NAMALWA (cell line): ENCODE measurements at places on chromosomes 6 and 20.

- DNase-seq = no peak
Measured at GRCh38 chr6:168110437-168110836, 31.4 kb upstream of the FRMD1 start.

- no peak for DNase-seq
Measured at GRCh38 chr20:50215101-50215690, 24.6 kb downstream of the CEBPB start.

GRCh38 chr6:135905604-135906300, 54.3 kb downstream of the PDE7B start:
- DNase-seq = no peak

- no peak for DNase-seq
Measured at GRCh38 chr20:50276119-50277063, 85.8 kb downstream of the CEBPB start.

- no peak for DNase-seq
Measured at GRCh38 chr6:110683241-110683640, 132.0 kb downstream of the CDK19 start.

GRCh38 chr6:168686831-168687730, 246.1 kb downstream of the SMOC2 start:
- DNase-seq = no peak

GRCh38 chr6:100023798-100024197, 29.8 kb upstream of the MCHR2 start:
- no peak for DNase-seq

DNA sequence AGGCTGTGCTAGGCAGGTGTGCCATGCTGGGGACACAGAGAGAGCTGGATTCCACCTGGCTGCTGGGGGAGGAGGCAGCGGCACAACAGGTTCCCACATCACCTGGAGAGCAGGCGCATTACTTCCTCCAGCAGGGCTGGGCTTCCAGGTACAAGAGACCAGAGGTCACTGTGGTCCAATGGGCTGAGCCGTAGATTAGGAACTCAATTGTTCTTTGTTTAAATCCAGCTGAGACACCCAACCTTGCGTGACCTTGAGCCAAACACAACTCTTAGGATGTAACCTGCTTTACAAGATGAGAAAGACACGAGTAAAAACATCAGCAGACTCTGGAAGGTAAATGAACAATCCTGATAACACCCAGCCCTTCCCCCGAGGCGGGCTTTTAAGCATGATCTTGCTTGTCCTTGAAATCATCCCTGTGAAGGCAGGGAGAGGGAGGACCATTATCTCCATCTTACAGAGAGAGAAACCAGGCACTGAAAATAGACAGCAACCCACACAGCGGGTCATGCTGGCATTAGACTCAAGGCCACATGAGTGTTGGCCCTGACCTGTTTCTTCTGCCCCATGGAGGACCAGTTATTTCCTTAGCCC, 216.5 kb upstream of the RREB1 start:
- no peak for DNase-seq

DNA sequence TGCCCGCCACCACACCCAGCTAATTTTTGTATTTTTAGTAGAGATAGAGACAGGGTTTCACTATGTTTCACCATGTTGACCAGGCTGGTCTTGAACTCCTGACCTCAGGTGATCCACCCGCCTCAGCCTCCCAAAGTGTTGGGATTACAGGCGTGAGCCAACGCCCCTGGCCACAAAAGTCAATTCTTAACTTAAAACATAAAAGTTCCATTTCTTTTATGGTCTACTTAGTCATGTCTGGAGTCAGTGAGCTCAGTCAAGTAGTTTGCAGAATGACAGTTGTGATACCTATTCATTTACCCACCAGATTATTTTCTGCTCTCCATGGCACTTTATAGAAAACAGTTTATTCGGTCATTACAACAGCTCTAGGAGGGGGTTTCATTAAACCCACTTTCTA, 103.1 kb upstream of the ESR1 start:
- no peak for DNase-seq

DNA sequence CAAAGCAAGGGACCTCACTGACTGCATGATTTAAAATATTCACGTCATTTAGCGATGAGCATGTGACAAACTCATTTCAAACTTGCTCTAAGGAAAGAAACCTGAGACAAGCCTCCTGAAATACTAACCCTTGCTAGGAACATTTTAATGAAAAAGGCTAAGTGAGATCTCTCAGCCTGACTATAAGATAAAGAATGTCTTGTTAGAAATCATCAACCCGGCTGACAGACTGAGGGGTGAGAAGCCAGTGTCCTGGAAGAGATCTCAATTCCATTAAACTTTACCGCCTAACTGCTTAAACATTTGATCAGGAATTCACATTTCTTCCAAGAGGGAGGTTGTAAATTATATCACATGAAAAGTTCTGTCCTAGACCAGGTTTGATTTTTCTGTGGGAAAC, 274.8 kb upstream of the EXOC2 start:
- no peak for DNase-seq

DNA sequence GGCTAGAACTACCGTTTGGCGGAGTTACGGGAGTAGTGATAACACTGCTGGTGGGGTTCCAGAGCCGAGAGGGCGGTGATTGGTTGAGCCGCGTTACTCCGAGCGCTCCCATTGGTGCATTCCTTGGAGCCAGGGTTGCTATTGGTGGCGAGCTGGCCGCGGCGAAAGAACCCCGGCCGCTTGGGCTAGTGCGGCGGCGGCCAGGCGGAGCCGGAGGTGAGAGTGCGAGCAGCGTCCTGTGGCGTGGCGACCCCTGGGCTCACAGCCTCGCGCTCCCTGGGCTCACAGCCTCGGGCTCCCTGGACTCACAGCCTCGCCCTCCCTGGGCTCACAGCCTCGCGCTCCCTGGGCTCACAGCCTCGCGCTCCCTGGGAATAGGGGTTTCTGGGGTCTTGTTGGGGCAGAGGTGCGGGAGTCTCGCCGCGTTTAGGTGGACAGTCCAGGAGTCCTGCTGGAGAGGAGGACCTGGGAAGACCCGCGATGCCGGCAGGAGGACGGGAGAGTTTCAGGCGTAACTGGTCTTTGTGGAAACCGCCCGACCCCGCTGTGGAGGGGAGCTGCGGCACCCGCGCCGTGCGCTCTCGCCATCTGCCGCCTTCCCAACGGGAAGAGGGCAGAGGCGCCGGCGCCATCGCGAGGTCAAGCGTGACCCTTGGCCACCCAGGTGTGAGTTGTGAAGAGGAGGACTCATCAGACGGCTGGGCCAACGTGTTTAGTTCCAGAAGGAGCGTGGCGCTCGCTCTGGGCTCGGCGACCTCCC, 12.2 kb downstream of the PRDM13 start:
- DNase-seq = no peak

DNA sequence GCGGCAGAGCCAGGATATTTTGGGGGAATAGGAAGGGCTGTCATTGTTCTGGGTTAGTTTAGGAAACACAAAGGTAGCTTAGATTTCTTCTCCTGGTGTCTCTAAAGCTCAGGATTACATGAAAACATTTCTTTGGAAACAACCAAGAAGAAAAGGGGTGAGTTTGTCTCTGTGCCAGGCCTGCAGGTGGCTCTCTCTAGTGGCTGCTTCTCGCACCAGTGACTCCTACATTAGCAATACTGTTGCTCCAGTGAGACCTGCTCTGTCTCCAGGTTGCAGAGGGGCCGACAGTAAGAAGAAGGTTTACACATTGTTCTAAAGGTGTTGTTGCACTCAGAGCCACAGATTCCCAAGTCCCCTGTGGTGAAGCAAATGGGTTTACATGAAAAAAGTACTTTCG, 104.6 kb upstream of the GLP1R start:
- DNase-seq = peak; percentile 15

GRCh38 chr6:148379481-148379880, 36.8 kb downstream of the SASH1 start:
- no peak for DNase-seq

GRCh38 chr20:33822423-33822822, 11.3 kb downstream of the CHMP4B start:
- DNase-seq = no peak
